ENCODE measurements at places on chromosomes 7 and 10. TPM values are rescaled to one million over a fixed set of nuclear protein-coding genes. Genes with fewer than 3 reads are reported as not detected.

Gene PSD
- total RNA-seq, result 23.2 TPM

Gene ELFN1
- total RNA-seq, result 0.90 TPM

Gene OPN1SW
- total RNA-seq, result not detected

Gene CCAR1
- 65.4 TPM for total RNA-seq

Gene LHFPL3
- total RNA-seq, result not detected

Gene RAMP3
- total RNA-seq, result 11.6 TPM

Gene LDB3
- total RNA-seq, result 2.6 TPM

Gene MMD2
- not detected for total RNA-seq

GRCh38 chr10:22825841-22826240 lies 102.0 kb upstream of the ARMC3 start:
- DNase-seq, result no peak

DNA sequence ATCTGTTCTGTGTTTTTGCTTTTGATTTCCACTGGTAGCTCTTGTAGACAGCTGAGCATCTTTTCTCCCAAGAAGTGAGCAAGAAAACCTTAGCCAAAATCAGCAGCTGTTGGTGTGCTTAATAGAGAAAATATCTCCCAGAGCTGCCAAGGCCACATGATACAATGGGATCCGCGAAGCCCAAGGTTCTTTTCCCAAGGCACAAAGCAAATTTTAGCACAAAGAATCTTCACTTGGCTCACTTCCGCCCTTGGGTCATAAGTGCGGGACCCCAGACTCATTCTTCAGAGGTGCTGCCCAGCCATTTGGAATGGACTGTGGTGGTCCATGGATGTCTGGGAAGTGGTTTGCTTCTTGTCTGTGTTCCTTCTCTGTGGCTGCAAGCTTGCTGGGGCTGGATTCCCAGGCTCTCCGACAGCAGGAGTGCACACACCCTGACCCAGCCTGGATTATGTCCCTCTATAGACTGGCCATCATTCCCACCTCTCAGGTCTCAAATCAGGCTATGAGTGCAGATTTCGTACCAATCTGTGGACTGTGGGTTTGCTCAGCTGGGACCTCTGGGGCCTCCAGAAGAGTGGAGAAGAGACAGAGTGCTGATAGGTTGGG lies 93.0 kb upstream of the TMEM72 start:
- peak; percentile 39 for DNase-seq

DNA sequence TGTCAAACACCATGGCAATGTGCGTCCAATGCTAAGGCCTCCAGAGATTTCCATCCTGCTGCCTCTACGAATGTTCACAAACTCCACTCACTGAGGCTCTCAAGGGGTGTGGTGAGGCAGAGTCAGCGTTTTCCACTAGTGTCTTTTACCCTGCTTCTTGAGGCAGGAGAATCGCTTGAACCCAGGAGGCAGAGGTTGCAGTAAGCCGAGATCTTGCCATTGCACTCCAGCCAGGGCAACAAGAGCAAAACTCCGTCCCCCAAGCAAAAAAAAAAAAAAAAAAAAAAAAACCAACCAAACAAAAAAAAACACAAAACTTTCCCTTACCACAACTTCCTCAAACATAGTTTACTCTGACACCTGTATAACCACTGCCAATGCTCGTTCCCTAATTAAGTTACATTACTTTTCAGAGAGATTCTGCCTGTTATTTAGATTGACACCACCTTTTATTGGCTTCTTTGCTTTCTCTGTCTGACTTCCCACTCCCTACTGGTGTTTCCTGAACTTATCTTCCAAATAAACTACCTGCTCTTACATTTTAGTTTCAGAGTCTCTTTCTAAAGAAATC lies 102.1 kb upstream of the ZNF746 start:
- no peak for DNase-seq

DNA sequence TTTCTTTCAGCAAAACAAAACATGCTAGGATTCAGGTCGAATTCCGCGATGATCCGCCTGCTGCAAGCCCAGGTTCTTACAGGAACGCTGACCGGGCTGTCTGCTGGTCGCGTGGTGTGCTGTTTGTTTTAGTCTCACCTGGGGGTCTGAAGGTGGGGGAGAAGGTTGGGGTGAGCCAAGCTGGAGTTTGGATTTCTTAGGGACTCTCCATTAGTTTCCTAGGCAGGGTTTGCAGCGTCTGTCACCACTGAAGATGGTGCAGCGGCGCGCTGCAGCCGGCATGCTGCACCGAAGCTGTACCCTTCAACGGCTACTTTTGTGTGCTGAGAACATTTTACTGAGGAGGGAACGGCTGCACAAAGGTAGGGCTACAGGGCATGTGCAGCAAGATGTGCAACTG lies 48.7 kb downstream of the GCC1 start:
- no peak for DNase-seq

- DNase-seq, result no peak
These were observed 573.6 kb downstream of the DNAJB6 start for GRCh38 chr7:157910446-157910845.

- no peak for DNase-seq
These were observed 6.1 kb upstream of the GSDME start for GRCh38 chr7:24763303-24763901.

- DNase-seq, result no peak
These were observed 36.5 kb downstream of the JMJD1C start for GRCh38 chr10:63429281-63429680.

GRCh38 chr10:25036381-25036780 lies 20.0 kb downstream of the THNSL1 start:
- no peak for DNase-seq

- DNase-seq, result no peak
These were observed 7.3 kb downstream of the FGFBP3 start for GRCh38 chr10:91901784-91902677.

GRCh38 chr7:140060788-140061606 lies 1.8 kb downstream of the PARP12 start:
- DNase-seq, result peak; percentile 79

DNA sequence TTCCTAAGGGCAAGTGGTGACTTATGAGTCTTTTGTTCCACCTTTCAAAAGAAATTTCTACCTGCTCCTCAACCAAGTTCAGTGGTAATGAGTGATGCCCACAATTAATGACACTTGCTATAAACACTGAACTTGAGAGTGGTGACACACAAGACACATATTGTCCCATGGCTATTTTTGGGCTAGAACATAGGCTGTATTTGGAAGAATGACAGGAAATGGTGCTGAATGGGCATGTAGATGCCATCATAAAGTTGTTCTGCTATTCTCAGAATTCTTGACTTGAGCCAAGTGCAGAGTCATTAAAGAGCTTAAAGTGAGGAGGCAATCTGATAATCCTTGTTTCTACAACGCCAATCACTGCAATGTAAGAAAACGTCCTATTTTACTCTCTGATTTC lies 313.3 kb downstream of the AGMO start:
- no peak for DNase-seq

DNA sequence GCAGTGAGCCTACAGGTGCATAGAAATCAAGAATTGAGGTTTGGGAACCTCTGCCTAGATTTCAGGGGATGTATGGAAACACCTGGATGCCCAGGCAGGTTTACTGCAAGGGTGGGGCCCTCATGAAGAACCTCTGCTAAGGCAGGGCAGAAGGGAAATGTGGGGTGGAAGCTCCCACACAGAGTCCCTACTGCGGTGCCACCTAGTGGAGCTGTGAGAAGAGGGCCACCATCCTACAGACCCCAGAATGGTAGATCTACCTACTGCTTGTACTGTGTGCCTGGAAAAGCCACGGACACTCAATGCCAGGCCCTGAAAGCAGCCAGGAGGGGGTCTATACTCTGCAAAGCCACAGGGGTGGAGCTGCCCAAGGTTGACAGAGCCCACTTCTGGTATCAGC lies 533.5 kb downstream of the GPAM start:
- no peak for DNase-seq

DNA sequence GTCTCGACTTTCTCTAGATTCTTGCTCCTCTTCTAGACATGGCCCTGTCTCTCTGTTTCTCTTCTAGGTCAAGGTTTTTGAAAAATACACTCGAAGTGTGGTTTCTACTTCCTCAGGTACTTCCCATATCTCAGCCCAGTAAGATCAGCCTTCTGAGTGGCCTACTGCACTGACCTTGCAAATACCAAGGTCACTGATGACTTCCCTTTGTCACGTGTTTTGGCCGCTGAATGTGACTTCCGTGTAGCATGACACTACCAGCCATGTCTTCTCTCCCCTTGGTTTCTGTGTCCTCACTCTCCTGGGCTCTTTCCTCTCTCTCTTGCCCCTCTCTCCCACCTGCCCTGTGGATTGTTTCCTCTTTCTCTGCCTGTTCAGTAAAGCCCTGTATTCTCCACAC lies 7.9 kb upstream of the WIPF3 start:
- no peak for DNase-seq

DNA sequence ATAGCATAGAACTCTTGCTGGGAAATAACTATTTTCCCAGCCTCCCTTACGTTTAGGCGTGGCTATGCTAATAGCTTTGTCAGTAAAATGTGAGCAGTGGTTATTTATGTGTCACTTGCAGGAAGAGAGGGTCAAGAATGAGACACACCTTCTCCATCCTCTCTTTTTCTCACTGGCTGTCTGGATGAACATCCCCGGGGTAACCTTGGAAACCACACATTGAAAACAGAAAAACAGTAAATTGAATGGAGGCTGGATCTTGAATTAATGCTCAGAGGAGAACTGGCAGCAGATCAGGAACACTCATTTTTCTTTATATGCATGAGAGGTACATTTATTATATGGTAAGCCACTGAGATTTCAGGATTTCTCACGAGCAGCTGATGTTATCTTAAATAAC lies 127.6 kb downstream of the DNAJB9 start:
- no peak for DNase-seq

DNA sequence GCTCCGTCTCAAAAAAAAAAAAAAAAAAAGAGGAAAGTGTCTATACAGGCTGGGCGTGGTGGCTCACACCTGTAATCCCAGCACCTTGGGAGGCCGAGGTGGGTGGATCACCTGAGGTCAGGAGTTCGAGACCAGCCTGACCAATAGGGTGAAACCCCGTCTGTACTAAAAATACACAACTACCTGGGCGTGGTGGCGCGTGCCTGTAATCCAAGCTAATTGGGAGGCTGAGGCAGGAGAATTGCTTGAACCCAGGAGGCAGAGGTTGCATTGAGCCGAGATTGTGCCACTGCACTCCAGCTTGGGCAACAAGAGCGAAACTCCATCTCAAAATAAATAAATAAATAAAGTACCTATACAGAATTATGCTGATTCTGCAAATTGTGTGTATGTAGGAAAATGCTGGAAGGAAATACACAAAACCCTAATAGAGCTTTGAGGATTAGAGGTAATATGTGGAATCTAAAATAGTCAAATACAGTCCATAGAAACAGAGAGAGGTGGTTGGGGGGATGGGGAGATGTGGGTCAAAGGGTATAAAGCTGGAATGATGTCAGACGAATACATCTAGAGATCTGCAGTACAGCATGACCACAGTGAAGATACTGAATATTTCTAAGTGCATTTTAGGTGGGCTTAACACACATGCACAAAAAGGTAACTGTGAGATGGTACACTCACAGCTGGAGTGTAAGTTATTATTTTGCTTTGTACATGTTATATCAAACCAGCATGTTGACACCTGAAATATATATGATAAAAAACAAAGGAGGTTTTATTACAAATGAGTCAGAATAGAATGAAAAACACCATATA lies 174.5 kb upstream of the KLF14 start:
- no peak for DNase-seq

GRCh38 chr10:4459531-4459930 lies 366.5 kb upstream of the AKR1E2 start:
- no peak for DNase-seq

DNA sequence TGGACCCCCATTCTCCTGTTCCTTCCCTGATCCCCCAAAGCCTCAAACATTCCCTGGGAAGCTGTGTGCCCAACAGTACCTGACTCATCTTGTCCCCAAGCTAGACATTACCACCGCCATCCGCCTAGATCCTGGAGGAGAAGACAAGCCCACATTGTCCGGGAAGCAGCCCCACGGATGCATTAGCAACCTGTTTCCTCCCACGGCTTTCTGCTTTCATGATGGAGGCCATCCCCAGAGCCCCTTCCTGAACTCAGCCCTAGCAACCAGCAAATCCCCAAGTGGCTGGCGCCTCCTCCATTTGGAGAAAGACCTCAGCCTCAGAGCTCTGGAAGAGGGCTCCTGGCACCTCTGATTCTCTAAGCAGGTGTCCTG lies 2.3 kb upstream of the SLC29A3 start:
- DNase-seq, result no peak

- no peak for DNase-seq
These were observed 1.1 kb downstream of the ASL start for GRCh38 chr7:66076462-66077329.

- no peak for DNase-seq
These were observed 124.0 kb downstream of the CELF2 start for GRCh38 chr10:11141571-11142091.

- DNase-seq, result no peak
These were observed 108.4 kb downstream of the C10orf105 start for GRCh38 chr10:71611131-71611530.
